ENCODE measurements at places on chromosomes 3 and 15.

- no peak for DNase-seq
Observed at GRCh38 chr3:175741951-175742350, 882.8 kb downstream of the NAALADL2 start.

- DNase-seq, result no peak
Observed at GRCh38 chr15:39643727-39644126, 62.8 kb downstream of the THBS1 start.

- DNase-seq, result no peak
Observed at GRCh38 chr3:23840521-23840920, 34.8 kb downstream of the UBE2E1 start.

DNA sequence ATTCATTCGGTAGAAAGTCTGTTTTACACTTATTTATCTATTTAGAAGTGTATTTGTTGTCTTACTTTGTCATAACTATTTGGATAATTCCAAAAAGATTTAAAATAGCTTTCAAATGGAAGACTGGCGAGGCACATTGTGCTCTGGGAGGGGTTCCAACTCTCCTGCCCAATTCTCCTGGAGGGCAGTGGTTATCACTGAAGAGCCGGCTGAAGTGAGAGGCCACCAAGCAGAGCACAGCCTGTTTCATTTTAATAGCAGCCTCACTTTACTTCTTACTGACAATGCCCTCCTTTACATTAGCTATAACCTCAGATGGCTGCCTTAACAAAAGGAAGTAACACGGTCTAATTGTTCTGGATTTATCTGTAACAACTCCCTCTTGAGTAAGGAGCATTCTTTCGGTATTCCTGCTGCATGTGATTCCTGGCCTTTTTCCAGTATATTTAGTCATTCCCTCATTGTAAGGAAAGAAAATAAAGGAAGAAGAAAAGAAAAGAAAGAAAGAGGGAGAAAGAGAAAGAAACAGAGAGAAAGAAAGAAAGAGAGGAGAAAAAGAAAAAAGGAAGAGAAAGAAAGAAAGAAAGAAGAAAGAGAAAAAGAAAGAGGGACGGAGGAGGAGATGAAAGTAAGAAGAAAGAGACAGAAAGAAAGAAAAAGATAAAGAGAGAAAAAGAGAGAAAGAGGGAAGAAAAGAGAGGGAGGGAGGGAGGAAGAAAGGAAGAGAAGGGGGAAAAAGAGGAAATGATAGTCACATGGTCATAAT, 339.8 kb upstream of the WNT5A start:
- DNase-seq, result no peak

GRCh38 chr3:151404316-151404715, 19.8 kb upstream of the P2RY12 start:
- no peak for DNase-seq

DNA sequence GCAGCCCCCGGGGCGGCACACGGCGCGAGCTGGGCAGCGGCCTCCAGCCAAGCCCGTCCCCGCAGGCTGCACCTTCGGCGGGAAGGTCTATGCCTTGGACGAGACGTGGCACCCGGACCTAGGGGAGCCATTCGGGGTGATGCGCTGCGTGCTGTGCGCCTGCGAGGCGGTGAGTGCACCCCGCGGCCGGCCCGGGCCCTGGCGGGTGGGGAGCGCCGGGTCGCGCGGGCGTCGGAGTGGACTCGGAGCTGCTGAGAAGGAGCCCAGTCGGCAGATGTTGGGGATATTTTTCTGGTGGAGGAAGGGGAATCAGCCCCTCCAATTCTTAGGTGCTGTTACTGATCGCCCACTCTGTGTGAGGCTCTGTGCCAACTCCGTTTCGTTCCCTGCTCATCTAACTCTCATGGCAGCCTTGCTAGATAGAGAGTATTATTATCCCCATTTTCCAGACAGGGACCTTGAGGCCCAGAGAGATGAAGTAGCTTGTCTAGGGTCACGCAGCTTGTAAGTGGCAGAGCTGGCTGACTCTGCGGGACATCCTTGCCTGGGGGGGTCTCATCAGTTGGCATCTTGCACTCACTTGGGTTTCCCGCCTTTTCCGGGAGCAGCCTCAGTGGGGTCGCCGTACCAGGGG, 890 bp downstream of the CHRD start:
- no peak for DNase-seq

GRCh38 chr3:101873619-101874018, 24.3 kb downstream of the NFKBIZ start:
- DNase-seq, result no peak

- DNase-seq, result no peak
Observed at GRCh38 chr3:177197727-177198460, 612 bp upstream of the TBL1XR1 start.

DNA sequence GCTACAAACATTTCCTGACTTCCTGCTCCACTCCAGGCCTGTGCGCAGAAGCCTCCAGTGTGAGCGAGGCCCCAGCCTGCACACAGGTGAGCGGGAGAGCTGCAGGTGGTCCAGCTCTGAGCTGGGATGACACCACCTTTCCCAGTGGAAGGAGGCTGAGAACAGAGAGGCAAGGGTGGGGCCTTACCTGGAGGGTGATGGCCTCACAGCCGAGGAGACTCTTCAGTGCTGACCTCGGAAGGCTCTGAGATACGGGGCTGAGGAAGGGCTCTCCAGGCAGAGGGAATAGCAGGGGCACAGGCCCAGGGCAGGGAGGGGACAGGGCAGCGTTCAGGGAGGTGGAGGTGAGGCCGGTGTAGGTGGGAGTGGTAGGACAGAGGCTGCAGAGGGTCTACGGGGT, 70.8 kb downstream of the EFCAB12 start:
- DNase-seq, result no peak
